ENCODE measurements at places on chromosomes 12 and 14. TPM values are rescaled to one million over a fixed set of nuclear protein-coding genes. Genes with fewer than 3 reads are reported as not detected.

Gene TAS2R8
- 0.50 TPM for total RNA-seq

GRCh38 chr12:132723764-132724140 lies 13.1 kb downstream of the PGAM5 start:
- DNase-seq, result no peak

- DNase-seq, result no peak
Measured at GRCh38 chr14:58812050-58812910, 174.5 kb downstream of the DACT1 start.

GRCh38 chr14:84272290-84272721 lies 1257.6 kb upstream of the FLRT2 start:
- DNase-seq, result no peak

GRCh38 chr12:20000229-20000849 lies 368.0 kb upstream of the PDE3A start:
- DNase-seq, result no peak

DNA sequence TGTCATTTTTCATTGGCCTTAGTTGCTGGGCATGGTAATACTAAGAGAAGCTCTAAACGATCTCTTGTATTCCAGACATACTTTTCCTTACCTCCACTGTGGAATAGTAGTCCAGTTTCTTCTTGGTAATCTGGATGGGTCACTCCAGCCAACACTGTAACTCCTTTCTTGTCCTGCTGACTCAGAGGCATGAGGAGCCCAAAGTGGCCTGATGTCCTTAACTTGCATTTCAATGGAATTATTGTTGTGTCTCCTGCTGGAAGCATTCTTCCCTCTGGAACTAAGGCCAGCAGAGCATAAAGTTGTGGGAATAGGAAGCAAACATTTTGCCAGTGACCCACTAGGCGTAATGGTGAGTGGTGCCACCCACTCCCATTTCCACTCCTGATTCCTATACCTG lies 33.1 kb downstream of the DAAM1 start:
- no peak for DNase-seq

DNA sequence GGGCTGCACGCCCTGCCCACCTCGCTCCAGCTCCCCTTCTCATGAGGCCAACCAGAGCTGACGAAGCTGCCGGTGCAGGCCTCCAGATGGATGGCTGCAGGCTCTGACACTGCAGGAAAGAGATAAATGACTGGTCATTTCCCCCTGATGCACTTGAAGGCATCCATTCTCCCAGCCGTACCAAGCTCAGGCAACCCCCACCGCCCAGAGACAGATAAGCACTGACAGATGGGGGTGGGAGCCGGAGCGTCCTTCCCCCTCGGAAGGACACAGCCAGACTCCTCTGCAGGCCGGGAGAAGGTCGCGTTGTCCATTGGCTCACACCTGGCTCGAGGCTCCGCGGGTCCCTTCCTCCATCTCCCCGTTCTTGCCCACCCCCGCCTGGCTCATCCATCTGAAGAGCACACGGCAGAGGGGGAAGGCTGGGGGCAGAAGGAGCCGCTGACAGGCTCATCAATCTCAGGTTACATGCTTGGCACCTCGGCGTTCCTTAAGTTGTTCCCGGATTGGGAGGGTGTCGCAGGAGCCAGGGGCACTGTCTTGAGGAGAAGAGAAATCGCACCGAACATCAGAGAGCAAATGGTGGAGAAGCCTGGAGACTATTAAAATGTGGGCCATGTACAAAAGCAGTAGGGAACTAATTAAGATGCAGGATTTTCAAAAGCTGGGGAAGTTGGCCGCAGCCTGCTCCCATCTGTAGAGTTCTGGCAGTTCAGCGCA lies 151.6 kb downstream of the DPF3 start:
- DNase-seq, result peak; percentile 59

- DNase-seq, result no peak
Measured at GRCh38 chr14:92581966-92582566, 68.5 kb downstream of the RIN3 start.

Gene TRHDE
- 0.21 TPM for total RNA-seq

GRCh38 chr12:104618691-104619090 lies 161.9 kb downstream of the CHST11 start:
- no peak for DNase-seq

Gene APOLD1
- total RNA-seq, result 11.1 TPM

Data from osteocyte (in vitro differentiated cells).